NCI-H1092 (cell line): ENCODE measurements at places on chromosomes 7 and 10.

DNA sequence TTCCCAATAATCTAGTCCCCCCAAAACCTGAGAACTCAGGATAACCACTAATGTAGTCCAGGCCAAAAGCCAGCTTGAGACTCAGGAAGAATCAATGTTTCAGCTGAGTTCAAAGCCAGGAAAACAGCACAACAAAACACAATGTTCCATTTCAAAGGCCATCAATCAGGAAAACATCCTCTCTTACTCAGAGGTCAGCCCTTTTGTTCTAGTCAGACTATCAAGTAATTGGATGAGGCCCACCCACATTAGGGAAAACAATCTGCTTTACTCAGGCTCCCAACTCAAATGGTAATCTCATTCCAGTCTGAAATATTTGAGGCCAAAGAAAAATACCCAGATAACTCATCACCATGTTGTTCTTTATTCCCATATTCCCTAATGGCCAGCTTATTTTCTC lies 152.2 kb downstream of the SDHAF3 start:
- no peak for DNase-seq

DNA sequence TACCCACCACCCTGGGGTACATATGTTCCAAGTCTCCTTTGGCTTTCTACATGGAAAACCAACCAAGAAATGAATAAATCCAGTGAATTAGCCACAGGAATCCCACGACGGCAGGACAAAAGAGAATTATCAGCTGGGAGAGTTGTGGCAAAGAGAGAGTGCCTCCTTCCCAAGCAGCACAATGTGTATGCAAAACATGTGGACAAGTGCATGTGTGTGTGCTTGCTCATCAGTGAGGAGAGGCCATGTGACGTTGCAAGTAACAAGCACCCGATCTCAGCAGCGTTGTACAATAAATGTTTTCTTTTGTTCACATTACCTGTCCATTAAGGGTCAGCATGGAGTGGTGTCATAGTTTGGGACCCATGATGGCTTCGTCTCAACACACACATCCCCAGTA lies 50.0 kb upstream of the EMX2 start:
- DNase-seq = no peak

GRCh38 chr7:40213856-40214255 lies 79.1 kb downstream of the SUGCT start:
- no peak for DNase-seq

- DNase-seq = no peak
These were observed 7.7 kb downstream of the TMEM168 start for GRCh38 chr7:112782498-112782897.

GRCh38 chr7:46494028-46494427 lies 573.0 kb upstream of the IGFBP3 start:
- DNase-seq = no peak

DNA sequence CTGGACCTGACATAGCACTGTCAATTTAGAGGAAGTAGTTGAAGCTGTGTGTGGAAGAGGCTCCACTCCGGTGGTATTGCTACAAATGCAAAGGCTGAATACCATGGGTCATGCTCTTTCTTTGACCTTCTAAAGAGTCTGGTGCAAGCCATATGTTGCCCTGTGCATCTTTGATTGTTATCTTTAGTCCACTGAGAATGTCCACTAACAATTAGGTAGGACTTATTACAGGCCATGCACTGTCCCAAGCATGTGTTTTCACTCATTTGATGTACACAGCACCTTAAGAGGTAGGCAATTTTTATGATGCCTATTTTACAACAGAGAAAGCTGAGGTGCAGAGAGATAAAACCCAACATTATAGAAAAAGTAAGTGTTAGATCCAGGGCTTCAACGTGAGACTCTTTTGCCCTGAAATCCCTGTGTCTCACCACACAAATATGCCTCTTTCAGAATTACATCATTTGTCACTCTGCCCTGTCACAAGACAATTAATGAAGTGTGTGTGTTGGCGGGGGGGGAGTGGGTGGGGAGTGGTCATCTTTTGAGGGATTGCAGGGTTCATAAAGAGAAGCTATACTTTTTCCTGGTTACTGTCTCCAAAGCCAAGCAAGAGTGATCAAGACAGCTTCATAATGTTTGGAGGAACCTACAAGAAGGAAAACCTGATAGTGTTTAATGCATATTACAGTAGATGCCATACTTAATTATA lies 637.6 kb upstream of the IGFBP3 start:
- DNase-seq = no peak

GRCh38 chr7:141433698-141434097 lies 117.5 kb upstream of the AGK start:
- DNase-seq = no peak

GRCh38 chr7:71457021-71457420 lies 325.1 kb downstream of the GALNT17 start:
- no peak for DNase-seq

DNA sequence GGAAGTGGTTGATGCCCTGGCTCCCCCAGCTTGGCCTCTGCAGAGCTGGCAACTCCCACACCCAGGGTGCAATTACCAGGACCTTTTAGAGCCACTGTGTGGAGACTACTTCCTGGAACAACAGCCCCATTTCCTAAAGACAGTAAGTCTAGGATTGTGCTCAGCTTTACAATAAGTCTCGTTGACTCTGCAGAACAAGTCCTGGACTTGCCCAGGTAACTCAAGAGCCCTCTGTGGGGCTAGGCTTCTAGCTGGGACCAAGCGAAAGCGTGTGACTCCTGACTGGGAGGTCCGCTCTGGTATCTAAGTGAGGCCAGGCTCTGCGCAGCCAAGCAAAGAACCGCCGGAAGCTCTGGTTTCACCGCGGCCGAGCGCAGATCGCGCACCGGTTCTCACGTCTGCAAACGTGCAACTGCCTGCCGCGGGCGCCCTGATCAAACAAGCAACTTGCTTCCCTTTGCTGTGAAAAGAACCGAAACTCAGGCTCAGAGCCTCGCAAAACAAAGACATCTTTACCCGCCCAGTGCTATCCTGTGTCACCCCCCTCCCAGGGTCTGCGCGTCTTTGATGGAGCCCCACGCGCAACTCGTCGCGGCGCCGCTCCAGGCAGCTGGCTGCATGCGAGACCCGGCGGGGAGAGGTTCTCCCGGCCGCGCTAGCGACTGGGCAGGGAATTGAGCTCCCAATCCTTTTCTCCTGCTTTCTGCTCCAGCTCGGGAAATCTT lies 4.4 kb upstream of the PDLIM1 start:
- peak; percentile 32 for DNase-seq

DNA sequence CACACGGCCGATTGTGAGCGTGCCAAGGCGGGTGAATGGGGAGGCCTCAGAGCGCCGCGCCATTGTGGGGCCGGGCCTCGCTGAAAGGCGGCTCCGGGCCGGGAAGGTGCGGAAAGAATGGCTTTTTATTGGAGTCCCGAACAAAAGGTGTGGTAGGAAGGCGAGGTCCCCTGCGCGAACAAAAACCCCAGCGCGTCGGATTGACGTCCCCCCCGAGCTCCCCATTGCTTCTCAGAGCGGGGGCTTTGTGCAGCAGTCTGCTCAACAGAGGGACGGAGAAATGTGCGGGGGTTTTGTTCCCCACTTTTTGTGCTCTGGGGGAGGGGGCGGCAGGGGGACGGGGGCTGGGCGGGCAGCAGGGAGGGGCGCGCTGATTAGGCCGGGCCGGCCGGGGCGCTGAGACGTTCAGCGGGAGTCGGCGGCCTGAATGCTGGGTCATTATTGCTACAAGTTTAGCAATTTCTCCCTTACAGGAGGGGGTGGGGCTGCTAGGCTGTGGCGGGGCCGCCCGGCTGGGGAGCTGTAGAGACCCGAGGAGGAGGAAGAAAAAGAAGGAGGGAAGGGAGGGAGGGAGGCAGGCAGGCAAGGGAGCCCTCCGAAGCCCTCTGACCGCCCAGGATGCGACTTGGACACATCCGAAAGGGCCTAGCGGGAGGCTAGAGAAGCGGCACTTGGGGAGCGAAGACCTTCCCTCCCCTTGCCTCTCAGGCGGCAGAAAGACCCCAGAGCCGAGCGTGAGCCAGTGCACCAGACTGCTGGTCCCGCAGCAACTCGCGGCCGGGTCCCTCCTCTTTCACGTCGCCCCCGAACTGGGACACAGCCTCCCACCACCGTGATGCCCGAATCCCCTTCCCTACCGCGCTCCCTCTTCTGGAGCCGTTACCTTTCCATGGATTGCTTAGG lies 4.6 kb downstream of the NKX2-3 start:
- no peak for DNase-seq

GRCh38 chr7:23863209-23863787 lies 153.3 kb downstream of the STK31 start:
- no peak for DNase-seq

DNA sequence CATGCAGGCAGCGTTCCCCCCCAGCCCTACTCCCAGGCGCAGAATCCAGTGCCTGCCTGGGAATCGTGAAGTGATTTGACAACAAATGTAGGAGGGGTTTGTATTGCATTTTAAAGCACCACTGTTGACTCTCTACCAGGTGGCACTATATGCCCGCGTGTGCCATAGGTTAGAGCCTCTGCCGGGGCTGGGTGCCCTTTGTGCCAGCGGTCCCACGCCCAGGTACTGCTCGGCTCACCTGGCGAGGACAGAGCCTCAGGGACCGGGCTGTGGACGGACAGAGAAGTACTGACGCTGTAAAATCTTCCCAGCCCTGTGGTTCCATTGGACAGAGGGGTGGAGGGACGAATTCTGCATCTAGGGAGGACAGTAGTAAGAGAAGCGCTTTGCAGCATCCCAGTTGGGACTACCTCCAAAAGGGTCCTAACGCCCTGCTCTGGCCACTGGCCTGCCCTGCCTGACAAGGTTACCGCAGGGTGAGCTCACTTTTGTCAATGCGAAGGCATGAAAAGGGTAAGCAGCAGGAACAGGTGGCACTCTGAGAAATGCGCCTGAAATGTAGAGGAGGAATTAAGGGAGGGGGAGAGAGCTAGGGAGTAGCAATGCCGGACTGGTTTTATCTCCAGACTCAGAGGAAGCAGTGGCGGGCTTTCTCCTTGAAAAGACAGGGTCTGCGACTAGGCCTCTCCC lies 788 bp upstream of the CACNA2D1 start:
- DNase-seq = peak; percentile 86

- no peak for DNase-seq
These were observed 41.8 kb downstream of the KLHDC10 start for GRCh38 chr7:130112093-130112492.

GRCh38 chr7:38702002-38702535 lies 70.9 kb upstream of the AMPH start:
- no peak for DNase-seq

GRCh38 chr7:28729281-28729680 lies 228.8 kb downstream of the TRIL start:
- DNase-seq = peak; percentile 23

- no peak for DNase-seq
These were observed 38.6 kb upstream of the MEOX2 start for GRCh38 chr7:15725051-15725450.

DNA sequence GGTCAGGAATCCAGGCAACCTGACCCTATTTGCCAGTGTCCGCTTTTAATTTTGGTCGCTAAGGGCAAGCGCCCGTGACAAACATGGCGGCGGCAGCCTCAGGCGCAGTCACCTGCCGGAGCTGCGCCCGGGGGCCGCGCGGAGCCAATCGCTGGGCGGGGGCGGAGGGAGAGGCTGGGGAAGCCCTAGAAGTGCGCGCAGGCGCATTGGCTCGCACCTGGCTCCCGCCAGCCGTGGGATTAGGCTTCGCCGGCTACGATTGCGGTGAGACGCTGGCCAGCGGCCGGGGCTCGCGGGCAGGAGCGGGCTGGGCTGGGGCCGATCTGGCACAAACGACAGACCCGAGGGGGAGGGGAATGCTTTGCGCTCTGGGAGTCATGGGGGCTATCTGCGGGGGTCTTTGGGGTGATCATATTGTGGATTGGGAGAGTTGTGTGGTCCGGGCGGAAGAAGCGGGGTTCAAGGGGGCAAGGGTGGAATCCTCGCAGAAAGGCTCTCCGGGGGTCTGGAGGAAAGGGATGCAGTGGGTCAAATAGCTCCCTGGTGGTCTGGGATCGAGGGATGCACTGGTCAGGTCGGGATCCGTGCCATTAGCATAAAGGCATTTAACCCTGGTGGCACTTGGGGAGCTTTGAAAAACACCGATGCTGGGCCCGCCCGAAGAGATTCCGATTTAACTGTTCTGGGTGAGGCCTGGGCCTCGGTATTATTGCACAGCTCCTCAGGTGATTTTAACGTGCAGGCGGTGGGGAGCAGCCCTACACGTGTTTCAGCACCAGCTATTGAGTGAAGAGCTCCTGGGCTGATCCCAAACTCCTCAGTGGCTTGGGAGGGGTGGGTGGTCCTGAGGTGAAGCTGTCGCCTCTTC lies 10.1 kb upstream of the C10orf95 start:
- DNase-seq = peak; percentile 85

- no peak for DNase-seq
These were observed 193.3 kb upstream of the ZNF804B start for GRCh38 chr7:88566162-88566729.

DNA sequence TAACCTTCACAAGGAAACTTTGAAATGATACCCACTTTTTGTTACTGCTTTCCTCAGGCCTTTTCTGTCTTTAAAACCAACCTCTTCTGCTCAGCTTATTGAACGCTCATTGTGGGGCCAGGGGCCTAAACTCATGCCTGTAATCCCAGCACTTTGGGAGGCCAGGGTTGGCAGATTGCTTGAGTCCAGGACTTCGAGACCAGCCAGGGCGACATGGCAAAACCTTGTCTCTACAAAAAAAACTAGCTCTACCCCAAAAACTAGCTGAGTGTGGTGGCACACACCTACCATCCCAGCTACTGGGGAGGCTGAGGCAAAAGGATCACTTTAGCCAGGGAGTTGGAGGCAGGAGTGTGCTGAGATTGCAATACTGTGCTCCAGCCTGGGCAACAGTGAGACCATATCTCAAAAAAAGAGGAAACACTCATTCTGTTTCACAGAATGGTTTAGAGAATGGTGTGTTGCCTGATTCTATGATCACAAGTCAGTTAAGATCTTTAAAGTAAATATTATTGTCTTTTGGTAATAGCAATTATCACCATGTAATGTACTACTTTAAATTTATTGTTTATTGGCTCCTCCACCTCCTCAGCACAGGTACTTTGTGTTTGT lies 51.1 kb downstream of the KCTD7 start:
- DNase-seq = no peak

- no peak for DNase-seq
These were observed 517.4 kb upstream of the ZMIZ1 start for GRCh38 chr10:78551184-78552005.

DNA sequence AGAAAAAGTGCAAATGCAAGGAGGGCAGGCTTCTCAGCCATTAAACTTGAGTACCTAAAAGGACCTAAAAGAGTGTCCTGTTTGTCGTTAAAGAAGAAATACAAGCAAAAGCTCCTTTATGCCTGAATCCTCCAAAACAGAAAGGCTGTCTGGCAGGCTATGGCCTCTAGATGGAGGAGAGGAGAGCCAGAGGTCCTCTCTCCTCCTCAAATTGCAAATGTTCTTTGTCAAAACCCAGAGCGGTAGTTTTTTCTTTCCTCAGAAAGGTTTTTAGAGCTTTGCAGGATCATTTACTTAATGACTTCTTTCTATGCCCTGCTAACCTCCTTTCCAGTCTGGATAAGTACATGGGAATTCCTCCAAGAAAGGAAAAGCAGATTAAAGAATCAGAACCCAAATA lies 1.9 kb upstream of the SORCS1 start:
- DNase-seq = no peak

DNA sequence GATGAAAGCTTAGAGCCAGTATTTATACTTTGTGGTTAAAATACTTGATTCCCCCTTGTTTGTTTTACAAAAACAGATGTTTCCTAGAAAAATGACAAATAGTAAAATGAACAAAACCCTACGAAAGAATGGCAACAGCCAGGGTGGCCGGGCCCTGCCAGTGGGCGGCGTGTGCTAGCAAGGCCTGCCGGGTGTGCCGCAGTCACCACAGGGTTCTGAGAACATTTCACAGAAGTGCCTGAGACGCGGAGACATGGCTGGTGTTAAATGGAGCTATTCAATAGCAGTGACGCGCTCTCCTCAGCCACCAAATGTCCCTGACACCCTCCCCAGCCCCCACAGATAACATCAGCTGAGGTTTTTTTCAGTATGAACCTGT lies 14.5 kb downstream of the GPR146 start:
- DNase-seq = no peak
